Stimulated activated CD4-positive, alpha-beta T cell treated with anti-CD3 and anti-CD28 coated beads, Interleukin-1b, Interleukin-23, amount 100 ng/mL, for 1 hour (primary cell): ENCODE measurements at places on chromosomes 2 and 18.

DNA sequence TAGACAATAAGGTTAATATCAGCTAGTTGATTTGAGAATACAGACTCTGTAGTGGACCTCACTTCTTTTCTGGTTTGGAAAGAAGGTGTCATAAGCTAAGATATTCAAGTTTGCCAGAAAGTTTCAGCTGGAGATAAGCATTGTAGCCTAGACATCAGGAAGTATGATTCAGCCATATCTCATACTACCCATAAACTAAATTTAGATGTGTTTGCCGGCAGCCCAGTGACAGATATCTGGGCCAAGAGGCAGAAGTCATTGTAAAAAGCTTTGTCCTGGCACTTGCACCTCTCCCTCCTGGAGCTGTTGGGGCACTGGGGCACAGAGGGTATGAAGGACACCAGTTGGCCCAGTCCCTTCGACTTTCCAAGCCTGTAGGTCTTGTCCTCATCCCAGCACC is 128.0 kb downstream of the EPHA4 start:
- DNase-seq: no peak

DNA sequence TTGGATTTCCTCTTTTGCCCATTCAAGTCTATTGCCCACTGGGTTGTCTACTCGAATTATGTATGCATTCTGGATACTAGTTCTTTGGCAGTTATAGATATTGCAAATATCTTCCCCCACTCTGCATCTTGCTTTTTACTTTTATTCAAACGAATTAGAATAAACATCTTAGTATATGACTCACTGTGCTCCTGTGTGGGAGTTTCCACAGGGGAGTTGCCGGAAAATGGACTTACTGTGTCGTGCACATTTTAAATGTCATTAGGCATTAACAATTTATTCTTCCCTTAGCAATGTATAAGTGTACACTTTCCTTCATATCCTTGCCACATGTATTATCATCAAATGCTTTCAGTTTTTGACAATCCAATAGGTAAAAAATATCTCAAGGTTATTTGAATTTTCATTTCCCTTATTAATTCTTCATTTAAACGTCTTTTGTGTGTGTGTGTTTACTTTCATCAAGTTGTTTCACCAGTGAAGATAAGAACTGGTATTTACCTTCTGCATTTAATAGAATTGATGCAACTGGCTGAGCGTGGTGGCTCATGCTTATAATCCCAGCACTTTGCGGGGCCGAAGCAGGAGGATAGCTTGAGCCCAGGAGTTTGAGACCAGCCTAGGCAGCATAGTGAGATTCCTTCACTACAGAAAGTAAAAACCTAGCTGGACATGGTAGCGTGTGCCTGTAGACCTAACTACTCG is 4.6 kb upstream of the UGT1A5 start:
- no peak for DNase-seq

DNA sequence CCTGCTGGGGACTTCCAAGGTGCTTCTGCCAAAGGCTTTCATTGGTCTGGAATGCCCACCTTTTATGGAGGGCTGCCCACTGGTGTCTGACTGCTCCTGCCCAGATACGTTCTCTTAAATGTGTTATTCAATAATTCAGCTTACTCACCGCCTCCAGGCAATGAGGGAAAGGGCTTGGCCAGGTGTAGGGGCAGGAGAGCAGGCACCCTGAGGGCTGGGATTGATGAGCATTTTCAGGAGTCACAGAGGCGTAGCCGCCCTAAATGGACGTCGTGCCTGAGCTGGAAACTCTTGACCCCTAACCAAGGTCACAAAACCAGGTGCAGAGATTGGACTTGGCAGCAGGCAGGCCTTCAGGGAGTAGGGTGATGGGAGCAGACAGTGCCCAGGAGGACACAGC is 26.8 kb downstream of the MAL start:
- no peak for DNase-seq

DNA sequence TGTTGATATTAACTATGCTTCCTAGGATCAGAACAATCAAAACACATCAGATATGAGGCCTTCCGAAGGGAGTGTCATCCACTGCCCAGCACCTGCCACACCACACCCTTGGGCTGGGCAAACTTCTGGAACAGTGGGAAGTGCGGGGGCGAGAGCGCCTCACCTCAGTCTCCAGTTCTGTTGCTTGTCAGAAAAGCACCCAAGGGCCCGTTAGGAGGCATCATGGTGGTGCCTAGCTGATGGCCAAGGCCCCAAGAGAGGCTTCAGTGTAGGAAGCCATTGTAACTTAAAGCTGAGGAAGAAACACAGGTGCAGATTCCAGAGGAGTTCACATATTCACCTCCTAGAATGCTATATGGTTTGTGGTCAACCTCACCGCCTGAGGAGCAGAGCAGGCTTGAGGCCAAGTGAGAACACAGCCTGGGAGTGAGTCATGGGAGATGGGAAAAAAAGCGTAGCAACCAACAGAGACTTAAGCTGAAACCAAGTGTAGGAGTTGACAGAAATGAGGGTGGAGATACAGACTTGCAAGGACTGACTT is 85.1 kb upstream of the ATL2 start:
- no peak for DNase-seq

- no peak for DNase-seq
These were observed 16.7 kb downstream of the TSN start for GRCh38 chr2:121771976-121772742.

GRCh38 chr2:139631966-139632365 is 851.8 kb upstream of the NXPH2 start:
- DNase-seq: no peak

DNA sequence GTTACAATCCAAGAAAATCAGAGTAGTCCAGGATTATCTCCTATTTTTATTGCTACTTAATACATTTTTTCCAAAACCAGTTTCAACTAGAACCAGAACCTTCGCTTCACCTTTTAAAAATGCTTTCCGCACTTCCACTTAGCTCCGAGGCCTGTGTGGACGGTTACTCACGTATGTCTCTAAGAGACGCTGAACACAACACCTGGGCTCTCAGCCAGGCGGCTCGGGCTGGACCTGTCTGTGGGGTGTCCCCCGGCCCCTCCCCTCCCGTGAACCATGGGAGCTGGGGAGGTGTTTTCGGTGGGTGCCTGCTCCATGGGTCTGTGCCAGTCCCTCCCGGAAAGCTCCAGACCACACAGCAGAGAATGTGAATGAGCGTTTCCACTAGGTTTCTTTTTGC is 223.8 kb downstream of the GLI2 start:
- DNase-seq: no peak

DNA sequence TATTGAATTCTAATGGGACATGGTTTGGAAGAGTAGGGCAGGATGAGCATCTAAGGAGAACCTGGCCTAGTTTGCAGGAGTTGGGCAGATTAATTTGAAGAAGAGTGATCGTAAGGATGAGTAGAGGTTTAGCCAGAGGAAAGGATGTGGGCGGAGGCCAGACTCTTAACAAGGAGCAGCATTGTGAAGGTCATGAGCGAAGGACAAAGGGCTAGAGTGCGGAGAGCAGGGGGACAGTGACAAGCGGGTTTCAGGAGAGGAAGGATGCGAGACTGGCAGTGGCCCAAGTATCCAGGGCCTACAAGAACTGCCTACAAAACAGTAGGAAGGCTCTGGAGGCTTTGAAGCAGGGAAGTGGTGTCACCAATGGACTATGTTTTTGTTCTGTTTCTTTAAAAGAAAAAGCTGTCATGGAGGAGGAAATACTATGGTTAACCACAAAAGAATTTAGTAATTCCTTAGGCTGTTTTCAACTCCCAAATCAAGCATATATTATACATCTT is 20.1 kb downstream of the SLC66A3 start:
- DNase-seq: no peak

- no peak for DNase-seq
These were observed 1070.3 kb downstream of the SUCLG1 start for GRCh38 chr2:83388804-83389203.

DNA sequence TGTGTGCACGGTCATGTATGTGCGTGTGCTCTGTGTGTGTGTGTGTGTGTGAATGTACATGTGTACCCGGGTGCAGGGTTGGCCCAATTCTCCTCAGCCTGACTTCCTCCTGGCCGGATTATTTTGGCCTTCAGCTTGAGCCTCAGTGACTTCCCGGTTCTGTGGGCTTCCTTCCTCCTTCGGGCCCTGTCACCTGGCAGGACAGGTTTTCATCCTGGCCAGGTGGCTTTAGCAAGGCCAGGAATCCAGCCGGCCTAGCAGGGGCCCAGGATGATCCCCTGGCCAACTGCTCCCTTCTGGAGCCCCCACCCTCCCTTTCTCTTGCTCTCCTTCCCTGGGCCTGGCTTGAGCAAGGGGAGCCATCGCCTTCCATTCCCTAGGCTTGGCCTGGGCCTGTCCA is 140.5 kb downstream of the INHBB start:
- no peak for DNase-seq

DNA sequence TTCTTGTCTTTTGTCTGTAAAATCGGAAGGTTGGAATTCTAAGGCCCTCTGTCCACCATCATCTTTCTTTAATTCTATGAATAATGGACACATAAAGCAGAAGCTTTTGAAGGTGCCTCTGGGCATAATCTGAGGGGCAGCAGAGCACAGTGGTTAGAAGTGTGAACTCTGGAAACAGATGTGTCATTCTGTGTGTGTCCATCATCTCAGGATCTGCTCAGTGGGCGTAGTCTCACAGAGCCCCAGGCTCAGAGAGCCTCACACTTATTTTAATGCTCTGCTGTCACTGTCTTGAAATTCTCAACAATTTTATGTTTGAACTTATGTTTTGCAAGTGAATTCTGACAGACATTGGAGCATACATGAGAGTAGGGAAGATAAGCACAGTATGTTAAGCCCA is 31.0 kb upstream of the CCDC93 start:
- no peak for DNase-seq

- peak; percentile 15 for DNase-seq
These were observed 62.5 kb downstream of the SLC4A3 start for GRCh38 chr2:219689676-219690628.

DNA sequence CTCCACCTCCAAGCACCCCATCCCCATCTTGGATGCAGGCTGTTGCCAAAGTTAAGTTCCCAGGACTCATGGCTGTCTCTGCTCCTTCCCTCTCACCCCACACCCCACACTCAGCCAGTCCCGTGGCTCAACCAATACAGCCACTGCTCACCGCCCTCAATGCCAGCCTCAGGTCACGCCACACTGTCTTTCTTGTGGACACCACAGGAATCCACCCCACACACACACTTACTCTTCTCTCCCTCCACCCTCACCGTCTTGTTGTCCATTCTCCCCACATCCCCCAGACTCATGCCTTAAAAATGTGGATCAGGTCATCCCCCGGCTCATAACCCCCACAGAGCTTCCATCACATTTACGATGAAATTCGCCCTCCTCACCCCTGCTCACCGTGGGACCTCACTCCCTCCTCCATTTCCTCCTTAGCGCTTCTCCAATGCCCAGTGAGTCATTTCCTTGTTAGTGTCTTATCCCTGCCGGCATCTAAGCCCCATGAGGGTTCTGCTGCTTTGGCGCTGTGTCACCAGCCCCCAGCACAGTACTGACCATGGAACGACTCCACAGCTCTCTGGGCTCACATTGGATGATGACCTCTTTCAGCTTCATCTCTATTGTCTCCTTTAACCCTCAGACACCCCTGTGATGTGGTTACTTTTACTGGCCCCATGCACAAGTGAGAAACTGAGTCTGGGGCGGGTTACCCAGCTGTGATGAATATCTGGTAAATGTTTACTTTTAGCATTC is 13.8 kb downstream of the MLPH start:
- no peak for DNase-seq

GRCh38 chr2:44009136-44009735 is 13.4 kb upstream of the LRPPRC start:
- no peak for DNase-seq
